ENCODE measurements at places on chromosomes 13 and 19.

- DNase-seq, result no peak
These were observed 36.8 kb downstream of the ATP7B start for GRCh38 chr13:51974482-51974881.

GRCh38 chr19:3450796-3451411 lies 29.4 kb downstream of the SMIM24 start:
- no peak for DNase-seq

GRCh38 chr13:42883142-42883541 lies 101.8 kb downstream of the FAM216B start:
- DNase-seq, result no peak

DNA sequence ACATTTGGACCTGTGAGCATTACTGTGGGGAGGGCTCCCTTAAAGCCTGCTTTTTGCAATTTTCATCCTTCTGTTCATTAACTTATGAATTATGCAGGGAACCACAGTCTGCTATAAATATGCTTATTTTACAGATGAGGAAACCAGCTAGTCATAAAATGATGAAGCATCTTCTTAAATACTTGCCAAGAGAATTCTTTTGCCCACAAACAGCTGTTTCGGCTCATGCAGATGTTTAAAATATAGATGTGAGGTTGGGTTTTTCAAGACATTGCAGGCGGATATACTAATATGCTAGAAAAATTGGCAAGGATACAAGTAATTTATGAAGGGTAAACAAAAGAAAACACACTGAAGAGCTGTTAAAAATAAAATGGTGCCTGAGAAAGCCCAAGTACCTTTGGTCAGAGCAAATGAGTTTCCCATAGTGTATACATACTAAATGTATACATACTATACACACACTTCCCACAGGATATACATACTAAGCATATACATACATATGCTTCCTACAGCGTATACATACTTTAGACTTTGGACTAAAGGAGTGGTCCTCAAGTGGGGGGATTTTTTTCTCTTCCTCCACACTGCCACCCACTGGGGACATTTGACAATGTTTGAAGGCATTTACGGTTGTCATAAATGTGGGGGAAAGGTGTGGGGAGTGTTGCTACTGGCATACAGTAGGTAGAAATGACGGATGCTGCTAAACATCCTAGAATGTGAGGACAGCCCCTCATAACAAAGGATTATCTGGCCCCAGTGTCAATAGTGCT lies 164.9 kb upstream of the CSNK1A1L start:
- DNase-seq, result no peak

DNA sequence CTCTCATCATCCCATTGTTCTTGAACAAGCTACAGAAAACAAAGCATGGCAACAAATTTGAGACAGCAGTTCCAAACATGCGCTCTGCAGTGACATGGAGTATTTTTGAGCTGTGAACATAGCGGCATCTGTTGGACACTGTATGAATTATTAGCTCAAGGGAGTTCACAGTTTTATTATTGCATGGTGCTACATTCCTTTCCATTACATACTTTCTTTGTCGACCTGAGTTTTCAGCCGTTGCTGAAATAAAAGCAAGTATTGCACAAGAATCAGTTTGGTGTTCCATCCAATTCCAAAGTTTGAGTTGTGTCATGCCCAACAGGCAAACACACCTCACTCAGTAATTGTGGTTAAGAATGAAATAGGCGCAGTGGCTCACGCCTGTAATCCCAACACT lies 30.1 kb upstream of the METTL21C start:
- DNase-seq, result peak; percentile 28

- peak; percentile 60 for DNase-seq
These were observed 1.5 kb downstream of the MAST3 start for GRCh38 chr19:18098891-18099622.

- no peak for DNase-seq
These were observed 182.7 kb upstream of the TSC22D1 start for GRCh38 chr13:44758630-44759383.

- no peak for DNase-seq
These were observed 48.3 kb downstream of the DNM2 start for GRCh38 chr19:10766049-10766623.

DNA sequence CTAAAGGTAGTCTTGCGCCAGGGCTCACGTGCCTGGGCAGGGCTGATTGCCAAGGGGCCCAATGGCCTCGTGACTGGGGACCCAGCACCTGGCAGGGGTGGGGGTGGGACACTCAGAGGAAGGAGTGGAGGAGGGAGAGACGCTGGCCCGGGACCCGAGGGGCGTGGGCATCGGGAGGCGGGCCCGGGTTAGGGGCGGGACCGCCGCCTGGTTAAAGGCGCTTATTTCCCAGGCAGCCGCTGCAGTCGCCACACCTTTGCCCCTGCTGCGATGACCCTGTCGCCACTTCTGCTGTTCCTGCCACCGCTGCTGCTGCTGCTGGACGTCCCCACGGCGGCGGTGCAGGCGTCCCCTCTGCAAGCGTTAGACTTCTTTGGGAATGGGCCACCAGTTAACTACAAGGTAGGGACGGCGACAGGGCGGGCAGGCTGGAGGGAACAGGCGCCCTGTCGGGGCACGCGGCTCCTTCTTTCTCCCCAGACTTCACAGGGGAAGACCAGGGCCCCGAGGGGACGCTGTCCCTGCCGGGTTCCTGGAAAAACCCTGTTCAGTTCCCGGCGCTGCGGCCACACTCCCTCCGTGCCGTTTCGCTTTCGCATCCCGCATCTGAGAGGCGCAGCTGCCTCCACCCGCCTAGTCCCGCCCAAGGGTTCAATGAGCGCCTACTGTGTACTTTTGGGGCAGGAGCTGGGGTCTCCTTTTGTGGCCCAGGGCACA lies at the start of gene IFI30:
TSS of gene IFI30 (plus strand) at position 242 of the 717 bp plus-strand sequence. CDS start at position 271, 29 bp downstream.
- DNase-seq, result peak; percentile 70

DNA sequence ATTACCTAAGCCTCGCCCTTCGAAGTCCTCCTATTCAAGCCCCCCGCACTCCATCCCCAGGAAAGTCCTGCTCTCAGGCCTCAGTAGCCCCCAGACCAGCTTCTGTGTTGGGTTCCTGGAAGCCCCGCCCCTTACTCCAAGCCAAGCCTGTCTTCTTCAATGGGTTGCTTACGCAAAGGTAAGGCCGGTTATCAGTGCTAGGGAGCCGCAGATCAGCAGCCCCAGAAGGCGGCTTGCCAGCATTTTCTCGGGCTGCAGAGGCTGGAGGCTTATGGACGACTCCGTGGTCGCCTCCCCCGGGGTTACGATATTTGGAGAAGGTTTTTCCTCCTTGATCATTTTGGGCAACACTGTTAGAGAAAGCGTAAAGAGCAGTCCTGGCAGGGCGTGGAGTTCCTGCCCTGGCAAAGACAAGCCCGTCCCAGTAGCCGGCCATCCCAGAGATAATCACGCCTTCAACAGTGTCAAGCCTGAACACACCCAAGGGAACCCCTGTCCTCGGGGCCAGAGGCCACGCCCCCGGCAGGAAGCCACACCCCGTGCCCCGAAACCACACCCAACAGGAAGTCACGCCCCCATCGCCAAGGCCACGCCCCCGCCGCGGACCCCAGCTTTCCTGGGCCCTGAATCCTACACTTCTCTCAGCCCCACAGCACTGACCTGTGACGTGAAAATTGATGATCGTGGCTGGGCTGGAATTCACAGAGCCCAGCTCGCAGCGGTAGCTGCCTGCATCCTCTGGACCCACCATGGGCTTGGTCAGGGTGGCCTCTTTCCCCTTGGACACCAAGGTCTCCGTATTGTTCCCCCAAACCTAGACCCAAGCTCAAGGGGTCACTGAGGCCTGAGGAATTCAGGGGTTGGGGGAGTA lies 954 bp upstream of the RASIP1 start:
- peak; percentile 26 for DNase-seq

DNA sequence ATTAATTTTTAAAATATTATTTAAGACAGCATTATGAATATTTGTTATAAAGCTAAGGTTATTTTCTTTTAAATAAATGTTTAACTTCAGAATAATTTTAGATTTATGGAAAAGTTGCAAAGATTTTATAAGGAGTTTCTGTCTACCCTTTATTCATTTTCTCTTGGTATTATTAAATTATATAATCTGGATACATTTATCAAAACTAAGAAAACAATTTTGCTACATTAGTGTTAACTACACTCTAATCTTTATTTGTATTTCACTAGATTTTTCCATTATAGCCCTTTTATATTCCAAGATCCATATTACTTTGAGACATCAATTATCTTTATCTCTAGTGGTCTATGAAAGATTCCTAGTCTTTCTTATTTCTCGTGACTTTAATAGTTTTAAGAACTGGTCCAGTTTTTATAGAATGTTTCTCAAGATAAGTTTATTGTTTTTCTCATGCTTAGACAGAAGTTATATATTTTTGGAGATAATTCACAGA lies 1243.7 kb upstream of the PCDH9 start:
- no peak for DNase-seq

GRCh38 chr13:94710881-94711560 lies 1.3 kb downstream of the SOX21 start:
- DNase-seq, result no peak

DNA sequence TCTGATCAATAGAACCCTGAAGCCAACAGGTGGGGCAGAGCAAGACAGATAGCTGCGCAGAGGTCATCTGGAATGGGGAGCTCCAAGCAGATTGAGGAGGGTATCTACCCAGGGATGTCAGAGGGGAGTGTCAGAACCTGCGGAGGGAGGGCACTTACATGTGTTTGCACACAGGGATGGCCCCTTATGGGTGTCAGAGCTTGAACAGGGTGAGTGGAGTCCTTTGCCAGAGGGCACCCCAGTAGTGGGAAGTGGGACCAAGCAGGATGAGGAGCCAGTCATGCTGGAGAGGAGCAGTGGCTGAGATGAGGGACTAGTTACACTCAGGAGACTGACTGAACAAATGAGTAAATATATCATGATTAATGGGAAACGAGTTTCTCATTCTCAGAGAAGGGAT lies 17.0 kb upstream of the SIGLEC14 start:
- no peak for DNase-seq

GRCh38 chr19:12411893-12412292 lies 10.8 kb upstream of the ZNF799 start:
- no peak for DNase-seq

- DNase-seq, result no peak
These were observed 788.0 kb upstream of the ATXN8OS start for GRCh38 chr13:69319656-69320055.

- no peak for DNase-seq
These were observed 581.8 kb upstream of the SLITRK5 start for GRCh38 chr13:87089391-87089790.

DNA sequence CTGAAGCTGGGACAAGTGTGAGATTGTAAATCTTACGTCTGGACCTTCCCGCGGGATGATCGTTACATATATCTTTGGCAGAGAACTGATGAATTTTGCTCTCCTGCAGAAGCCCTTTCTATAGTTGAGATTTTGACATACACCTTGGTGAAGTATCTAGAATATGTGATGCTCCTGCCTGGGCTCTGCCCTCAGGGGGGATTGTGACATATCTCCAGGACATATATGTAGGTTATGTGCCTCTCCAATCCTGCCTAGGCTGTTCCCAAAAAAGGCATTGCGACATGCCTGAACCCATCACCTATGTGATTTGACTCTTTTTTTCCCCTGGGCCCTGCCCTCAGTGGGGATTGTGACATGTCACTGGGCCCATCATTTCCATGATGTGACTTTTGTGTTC lies 76.6 kb downstream of the ZNF208 start:
- DNase-seq, result no peak

GRCh38 chr19:45528744-45529419 lies 21.6 kb downstream of the VASP start:
- no peak for DNase-seq

DNA sequence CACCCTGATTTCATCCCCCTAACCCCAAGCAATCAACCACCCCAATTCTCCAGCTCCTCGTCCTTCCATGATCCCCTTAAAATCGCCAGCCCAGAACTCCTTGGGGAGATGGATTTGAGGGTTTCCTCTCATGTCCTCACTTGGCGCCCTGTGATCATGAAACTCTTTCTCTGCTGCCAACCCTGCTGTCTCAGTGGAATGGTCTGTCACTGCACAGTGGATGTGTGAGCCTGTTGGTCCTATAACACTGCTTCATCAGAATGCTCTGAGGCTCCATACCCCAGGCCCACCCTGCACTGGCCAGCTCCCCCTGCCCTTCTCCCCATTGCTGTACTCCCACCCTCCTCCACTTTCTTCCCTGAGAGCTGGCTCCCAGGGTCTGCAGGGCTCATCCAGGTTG lies 12.6 kb upstream of the ZNF792 start:
- no peak for DNase-seq

DNA sequence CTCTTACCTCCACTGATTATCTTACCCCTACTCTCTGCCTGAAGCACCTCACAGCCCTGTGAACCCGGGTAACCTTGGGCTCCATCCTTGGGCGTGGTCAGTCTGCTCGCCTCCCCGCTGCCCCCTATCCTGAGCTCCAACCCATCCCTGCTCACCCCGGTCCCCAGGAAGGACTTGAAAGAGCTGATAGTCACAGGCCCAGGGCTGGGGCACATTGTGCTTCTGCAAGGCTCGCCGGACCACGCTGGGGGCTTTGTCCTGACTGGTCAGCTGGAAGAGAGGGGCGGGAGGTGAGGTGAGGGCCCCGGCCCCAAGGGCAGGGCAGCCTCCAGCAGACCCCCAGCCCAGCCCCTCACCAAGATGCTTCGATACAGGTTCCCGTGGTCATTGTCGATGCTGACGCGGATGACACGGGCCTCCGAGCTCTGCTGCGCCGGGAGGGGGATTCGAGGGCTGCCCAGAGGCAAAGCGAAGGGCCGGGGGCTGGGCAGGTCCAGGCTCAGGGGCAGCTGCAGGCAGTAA lies 13.0 kb upstream of the EPOR start:
- no peak for DNase-seq

- no peak for DNase-seq
These were observed 4.7 kb downstream of the CNOT3 start for GRCh38 chr19:54142166-54142780.

- no peak for DNase-seq
These were observed 677.4 kb downstream of the SLITRK1 start for GRCh38 chr13:83204886-83205285.

- no peak for DNase-seq
These were observed 9.2 kb upstream of the GPC5 start for GRCh38 chr13:91389186-91389585.

DNA sequence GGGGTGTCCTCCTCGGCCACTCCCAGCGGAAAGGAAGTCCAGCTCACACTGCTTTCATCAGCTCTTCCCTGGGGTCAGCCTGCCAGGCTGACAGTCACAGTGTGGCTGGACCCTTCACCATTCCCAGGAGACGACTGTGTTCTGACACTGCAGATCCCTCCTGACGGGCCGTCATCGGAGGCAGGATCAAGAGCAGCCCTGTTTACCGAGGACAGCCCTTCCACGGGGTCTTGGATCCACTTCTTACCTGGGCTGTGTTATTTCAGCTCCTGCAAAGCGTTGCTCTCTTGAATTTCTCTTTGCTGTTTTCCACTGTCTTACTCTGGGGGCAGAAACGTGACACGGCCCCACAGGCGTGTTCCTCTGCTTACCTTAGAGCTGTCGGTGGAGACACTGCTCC lies 149.9 kb upstream of the SOX1 start:
- DNase-seq, result no peak

- DNase-seq, result no peak
These were observed 40.1 kb downstream of the FAM216B start for GRCh38 chr13:42821437-42821836.

GRCh38 chr13:48819899-48820298 lies 155.8 kb upstream of the FNDC3A start:
- DNase-seq, result no peak
